ENCODE measurements at places on chromosomes 7 and 10.
A peak's percentile ranks its signal among the peaks of the same experiment; 100 is the strongest.

GRCh38 chr7:20931739-20932138 is 145.1 kb upstream of the SP8 start:
- no peak for DNase-seq

- DNase-seq: no peak
Measured at GRCh38 chr7:107641676-107642075, 19.0 kb upstream of the SLC26A4 start.

DNA sequence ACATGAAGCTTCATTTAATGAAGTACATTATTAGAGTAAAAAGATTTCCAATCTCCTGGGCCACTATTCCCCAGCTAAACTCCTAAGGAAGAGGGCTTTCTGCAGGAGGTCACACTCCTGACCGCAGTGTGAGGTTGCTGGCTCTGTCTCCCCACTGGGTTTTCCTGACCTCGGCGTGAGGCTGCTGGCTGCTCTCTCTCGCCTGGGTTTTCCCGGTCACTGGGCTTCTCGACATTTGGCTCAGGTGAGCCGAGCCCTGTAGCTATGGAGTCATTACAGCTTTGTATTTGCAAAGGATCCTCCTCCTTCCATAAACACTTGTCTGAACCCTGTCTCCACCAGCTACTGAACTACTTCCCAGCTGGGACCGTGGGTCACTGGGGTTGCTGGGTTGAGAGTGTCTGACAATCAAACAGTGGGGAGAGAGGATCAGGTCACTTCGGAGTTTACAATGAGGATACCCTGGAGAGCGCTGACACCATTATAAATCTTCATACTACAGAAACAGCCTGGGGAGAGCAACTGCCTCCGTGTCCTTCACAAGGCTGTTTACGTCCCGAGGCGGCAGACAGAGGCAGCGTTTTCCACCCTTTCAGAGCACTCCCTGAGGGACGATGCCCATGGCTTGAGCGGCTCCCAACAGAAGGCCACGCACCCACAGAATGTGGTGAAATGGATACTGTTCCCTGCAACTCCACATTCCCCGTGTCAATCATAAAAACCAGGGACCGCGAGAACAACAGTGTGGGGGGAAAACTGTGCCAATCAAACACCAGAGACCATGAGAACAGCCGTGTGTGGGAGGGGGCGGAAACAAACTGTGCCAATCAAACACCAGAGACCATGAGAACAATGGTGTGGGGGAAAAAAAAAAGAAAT is 226.2 kb downstream of the ZMYND11 start:
- no peak for DNase-seq

- peak; percentile 24 for DNase-seq
Measured at GRCh38 chr7:73865738-73866445, 4.9 kb downstream of the TMEM270 start.

DNA sequence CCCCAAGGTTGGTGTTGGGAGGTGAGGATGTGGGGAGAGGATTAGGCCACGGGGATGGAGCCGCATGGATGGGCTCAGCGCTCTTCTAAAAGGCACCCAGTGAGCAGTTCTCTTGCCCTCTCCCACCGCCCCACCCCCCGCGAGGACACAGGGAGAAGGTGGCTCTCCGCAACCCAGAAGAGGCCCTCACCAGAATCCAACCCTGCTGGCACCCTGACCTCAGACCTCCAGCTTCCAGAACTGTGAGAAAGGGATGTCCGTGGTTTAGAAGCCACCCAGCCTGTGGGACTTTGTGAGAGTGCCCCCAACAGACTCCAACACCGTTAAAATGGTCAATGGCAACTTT is 242.8 kb upstream of the PPP2R2D start:
- no peak for DNase-seq

DNA sequence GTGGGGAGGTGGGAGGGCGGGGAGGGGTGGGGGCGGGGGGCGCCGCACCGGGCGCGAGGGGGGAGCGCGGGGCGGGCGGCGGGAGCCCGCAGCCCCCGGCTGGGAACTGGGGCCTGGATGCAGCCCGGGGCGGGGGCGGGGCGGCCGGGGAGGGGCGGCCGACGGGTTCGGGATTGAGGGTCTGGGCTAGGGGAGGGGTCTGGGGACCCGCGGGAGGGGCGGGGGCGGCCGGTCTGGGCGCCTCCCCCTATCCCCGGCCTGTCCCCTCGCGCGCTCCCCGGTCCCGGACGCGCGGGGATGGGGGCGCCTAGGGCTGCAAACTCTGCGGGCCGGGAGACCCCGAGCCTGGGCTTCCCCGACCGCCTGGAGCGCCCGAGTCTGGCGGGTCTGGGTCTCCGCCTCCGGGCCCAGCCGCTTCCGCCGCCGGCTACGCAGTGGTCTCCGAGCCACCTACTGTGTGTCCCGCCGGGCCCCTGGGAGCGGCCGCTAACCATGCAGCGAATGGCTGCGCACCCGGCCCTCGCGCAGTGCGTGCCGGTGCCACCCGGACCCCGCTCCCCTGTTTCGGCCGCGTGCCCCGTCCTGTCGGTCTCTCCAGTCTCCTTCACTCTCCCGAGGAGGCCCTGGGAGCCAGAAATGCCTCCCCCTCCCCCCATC is 375 bp upstream of the FGF8 start:
- DNase-seq: no peak

DNA sequence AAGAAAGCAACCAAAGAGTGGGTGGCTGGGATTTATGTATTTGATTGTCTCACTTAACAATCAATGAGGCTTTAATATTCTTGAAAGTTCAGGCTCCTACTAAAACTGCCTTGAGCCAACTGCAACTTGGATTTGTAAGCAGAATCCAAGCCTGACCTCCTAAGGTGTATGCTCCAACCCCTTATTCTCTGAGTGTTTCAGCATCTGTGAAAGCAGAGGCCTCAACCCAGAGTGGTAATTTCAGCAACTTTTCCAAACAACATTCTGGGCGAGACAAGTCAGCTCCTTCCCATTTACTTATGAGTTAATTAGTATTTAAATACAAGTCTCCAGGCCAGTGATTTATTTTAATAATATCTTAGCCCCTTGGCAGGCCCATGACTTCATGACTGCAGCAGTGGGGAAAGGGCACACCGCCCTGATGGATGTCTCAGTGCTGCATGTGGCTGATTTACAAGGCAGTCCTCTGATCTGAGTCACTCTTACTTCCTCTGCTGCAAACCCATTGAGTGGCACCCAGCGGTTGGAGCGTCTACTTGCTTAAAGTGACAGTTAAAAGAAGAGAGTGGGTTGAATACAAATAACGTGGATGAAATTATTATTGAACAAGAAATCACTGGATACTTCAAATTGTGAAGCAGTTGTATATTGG is 209.1 kb downstream of the TRIL start:
- no peak for DNase-seq

DNA sequence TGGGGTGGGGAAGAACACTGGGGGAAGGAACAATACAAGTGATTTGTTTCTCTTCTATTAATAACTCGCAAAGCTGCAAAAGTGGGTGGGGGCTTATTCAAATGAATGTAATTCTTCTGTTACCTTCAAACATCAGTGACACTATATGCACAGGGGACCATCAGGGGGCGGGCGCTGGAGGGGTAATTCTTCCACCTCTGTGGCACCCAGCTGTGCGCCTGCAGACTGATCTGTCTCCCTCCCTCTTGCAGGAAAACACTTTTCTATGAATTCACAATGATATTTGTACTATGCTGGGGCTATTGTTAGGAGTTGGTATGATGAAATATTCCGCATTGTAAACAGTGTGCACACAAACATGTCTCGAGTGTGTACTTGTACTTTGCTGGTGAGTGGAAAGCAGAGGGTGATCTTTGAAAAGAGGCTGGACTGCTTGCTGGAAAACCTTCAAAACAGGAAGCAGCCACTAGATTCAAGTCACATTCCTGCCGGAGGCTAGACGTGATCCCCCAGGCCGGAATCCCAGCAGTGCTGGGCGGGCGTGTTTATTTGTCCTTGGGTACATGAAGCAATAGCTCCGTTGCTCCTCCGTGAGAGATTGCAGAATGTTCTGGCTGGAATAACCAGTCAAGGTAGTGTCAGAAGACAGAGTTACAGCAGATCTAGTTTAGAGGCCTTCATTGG is 15.8 kb upstream of the BNIP3 start:
- no peak for DNase-seq

DNA sequence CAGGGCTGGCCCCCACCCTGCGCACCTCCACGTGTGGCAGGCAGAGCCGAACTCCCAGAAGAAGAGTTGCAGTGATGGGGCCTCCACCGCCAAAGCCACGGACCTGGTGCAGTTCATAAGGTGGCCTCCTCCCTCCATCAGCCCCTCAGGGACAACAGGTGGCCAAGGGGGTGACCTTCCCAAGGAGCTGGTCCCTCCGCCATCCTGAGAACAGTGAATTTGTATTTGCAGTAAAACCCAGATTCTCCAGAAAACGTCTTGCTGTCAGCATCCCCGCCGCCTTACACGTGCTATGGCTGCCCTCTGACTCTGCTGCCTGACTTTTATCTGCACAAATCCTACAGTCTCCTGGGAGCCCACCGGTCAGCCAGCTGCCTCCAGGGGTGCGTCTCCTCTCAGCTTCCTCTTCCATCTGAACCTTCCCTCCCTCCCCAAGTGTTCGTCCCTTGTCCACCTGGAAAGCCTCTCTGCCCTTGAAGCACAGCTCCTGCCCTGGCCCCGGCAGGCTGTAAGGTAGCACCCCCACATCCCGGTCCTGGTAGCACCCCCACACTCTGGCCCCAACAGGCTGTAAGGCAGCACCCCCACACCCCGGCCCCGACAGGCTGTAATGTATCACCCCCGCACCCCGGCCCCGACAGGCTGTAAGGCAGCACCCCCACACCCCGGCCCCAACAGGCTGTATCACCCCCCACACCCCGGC is 311.8 kb downstream of the PTPRN2 start:
- no peak for DNase-seq

DNA sequence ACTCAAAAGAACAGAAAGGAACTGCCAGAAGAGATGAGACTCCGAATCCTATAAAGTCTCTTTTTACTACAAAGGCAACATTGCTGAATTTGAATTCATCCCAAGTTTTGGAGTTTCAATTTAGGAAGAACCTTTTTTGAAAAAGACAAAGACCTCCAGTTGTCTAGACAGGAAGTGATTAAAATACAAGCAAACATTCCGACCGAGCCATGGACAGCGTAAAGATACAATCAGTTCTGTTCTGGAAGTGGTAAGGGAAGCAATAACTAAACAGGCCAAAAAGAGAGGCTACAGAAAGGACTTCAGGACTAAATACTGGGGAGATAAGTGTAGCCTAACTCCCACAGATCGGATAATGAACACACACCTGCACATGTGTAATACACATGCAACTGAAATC is 101.0 kb downstream of the SMURF1 start:
- DNase-seq: no peak

DNA sequence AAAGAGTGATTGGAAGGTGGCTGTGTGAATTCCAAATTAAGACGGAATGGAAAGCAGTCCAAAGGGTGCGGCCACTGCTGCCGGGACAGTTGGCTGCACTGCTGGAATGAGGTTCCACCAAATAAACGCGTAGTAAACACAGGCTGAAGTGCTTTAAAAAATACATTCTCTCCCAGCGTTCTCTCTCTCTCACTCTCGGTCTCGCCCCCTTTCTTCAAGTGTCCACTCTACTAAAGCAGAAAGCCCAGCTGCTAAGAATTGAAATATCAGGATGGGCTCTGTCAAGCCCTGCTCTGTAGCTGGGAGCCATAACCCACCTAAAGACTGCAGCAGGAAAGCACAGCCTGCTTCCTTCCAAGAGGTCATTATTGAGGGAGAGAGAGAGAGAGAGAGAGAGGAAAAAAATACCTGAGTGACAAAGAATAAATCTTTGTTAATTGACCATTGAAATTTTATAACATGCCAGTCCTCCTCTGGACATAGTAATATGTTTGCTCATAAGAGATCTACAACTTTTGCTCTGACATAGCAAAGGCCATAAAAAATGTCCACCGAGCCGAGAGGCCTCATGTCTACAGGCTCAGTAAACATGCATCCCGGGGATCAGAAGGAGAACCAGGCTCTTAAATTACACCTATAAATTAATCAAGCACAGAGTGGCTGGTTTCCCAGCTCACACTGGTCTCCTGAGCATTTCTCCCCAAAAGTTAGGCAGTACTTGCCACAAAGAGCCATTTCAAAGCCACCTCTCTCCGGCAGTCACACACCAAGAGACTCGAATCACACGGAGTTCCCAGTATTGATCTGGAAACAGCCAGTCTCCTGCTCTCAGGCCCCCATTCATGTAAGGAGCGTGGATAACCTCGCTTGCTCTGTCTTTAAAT is 72.8 kb downstream of the FGFR2 start:
- DNase-seq: no peak

- no peak for DNase-seq
Measured at GRCh38 chr7:81294897-81295515, 376.2 kb upstream of the SEMA3C start.

DNA sequence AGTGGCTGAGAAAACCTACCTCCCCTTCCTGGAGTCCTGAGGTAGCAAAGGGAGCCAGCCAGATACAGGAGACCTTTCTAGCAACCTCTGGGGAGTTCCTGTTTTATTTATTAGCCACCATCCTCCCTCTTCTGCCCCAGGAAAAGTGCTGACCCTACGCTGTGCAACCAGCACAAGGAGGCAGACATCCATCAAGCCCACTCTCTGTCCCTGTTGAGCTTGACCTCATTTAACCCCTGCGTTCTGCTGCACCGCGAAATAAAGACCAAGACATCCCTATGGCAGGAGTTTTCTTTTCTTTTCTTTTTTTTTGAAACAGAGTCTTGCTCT is 25.3 kb upstream of the ANKRD2 start:
- no peak for DNase-seq

GRCh38 chr7:52684388-52684787 is 351.0 kb upstream of the POM121L12 start:
- no peak for DNase-seq

- no peak for DNase-seq
Measured at GRCh38 chr7:106065575-106066500, 46.3 kb downstream of the SYPL1 start.

GRCh38 chr7:4169455-4169854 is 512.6 kb upstream of the FOXK1 start:
- no peak for DNase-seq

DNA sequence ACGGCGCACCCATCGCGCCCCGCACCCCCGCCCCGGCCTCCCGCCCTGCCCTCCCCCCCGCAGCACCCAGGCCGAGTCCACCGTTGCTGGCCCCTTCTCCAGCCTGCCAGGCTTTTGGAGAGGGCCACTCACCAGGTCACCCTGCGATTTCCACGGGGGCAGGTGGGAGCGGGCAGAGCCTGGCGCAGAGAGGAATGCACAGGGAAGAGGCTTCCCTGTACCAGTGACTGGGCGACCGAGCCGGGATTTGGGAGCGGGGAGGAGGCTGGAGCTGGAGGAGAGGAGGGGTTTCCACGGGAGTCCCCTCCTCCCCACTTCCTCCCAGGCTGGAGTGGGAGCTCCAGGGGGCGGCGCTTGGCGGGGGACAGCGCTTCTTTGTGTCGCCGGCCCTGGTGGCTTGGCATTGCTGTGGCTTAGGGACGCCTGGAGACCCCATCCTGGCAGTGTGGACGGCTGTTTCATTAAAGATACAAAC is 19.3 kb downstream of the TCAF1 start:
- DNase-seq: peak; percentile 76

- no peak for DNase-seq
Measured at GRCh38 chr10:7351894-7352293, 58.9 kb downstream of the SFMBT2 start.

- no peak for DNase-seq
Measured at GRCh38 chr10:79029478-79030390, 39.0 kb upstream of the ZMIZ1 start.
